ENCODE measurements at places on chromosomes 2 and 18. TPM values are rescaled to one million over a fixed set of nuclear protein-coding genes. Genes with fewer than 3 reads are reported as not detected.

ELOA2 gene
- total RNA-seq: not detected

REG3G gene
- not detected for total RNA-seq

LRATD1 gene
- total RNA-seq: 0.09 TPM

CPO gene
- not detected for total RNA-seq

SNED1 gene
- total RNA-seq: 1.4 TPM

MALL gene
- 155 TPM for total RNA-seq

RAB31 gene
- 24.9 TPM for total RNA-seq

SP140 gene
- total RNA-seq: not detected

Measured in A549 treated with dexamethasone at 1 μM for 4 hours (cell line).